Fibroblast of skin of right biceps (primary cell): ENCODE measurements at places on chromosomes 2 and 18.

- no peak for DNase-seq
Observed at GRCh38 chr2:175552902-175553301, 371.4 kb upstream of the ATP5MC3 start.

GRCh38 chr2:168796583-168797285 lies 5.7 kb upstream of the NOSTRIN start:
- DNase-seq: no peak

GRCh38 chr18:24219561-24220317 lies 80.9 kb downstream of the CABYR start:
- no peak for DNase-seq

GRCh38 chr2:55159037-55159651 lies 72.9 kb downstream of the CLHC1 start:
- DNase-seq: no peak

- no peak for DNase-seq
Observed at GRCh38 chr2:190679391-190679790, 30.5 kb downstream of the NAB1 start.

- no peak for DNase-seq
Observed at GRCh38 chr2:35501076-35501475, 854.5 kb upstream of the CRIM1 start.

DNA sequence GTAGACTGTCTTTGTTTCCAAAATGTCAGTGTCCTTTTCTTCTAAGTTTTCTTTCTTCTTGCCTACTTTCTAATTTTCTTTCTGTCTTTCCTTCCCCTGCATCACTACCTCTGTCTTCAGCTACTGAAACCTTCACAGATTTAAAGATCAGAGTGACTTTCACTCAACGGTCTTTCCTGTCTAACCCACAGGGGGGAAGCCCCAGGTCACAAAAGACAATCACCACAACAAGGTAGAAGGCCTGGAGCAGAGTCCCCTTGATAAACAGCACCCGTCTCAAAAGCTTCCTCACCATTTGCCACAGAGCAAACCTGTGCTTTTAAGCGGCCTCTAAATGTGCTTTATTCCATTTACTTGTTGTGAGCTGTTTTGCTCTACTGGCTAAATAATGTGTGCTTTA lies 665.4 kb downstream of the BCL11A start:
- no peak for DNase-seq

- no peak for DNase-seq
Observed at GRCh38 chr2:32277363-32277673, 386 bp upstream of the YIPF4 start.

- no peak for DNase-seq
Observed at GRCh38 chr2:207352978-207353671, 176.6 kb upstream of the CREB1 start.

DNA sequence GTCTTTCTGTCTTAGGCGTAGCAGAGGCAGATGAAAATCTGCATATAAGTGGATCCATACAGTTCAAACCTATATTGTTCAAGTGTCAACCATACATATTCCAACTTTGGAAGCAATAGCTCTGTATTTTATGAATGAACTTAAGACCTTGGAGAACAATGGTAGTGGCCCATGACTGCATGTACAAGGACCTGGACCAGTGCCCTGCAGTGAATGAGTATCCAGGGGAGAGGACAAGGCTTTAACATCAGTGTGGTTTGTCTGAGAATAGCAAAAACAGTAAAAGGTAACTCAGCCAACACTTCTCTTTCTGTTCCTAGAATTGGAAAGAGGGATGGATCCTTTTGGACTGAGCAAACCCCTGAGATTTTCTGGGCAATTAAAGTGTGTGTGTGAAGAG lies 230.8 kb upstream of the LINC00305 start:
- no peak for DNase-seq
